Activated CD8-positive, alpha-beta memory T cell treated with anti-CD3 and anti-CD28 coated beads for 4 hours (primary cell): ENCODE measurements at places on chromosomes 16 and 17.

DNA sequence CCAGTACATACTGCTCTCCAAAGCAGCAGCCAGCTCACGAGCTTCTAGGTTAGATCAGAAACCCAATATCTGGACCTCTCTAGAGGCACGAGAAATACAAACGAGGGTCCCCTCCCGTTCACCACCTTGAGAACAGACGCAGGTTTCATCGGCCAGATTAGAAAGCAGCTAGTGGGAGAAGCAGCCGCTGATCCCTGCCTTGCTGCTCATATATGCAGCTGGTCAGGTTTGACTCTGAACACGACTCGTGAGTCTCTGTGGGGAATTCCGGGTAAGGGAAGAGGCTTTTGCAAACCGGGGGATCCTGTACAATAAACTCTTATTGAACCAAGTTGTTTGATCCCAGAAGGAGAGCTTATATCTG lies 1.6 kb downstream of the VAT1L start:
- DNase-seq, result no peak

DNA sequence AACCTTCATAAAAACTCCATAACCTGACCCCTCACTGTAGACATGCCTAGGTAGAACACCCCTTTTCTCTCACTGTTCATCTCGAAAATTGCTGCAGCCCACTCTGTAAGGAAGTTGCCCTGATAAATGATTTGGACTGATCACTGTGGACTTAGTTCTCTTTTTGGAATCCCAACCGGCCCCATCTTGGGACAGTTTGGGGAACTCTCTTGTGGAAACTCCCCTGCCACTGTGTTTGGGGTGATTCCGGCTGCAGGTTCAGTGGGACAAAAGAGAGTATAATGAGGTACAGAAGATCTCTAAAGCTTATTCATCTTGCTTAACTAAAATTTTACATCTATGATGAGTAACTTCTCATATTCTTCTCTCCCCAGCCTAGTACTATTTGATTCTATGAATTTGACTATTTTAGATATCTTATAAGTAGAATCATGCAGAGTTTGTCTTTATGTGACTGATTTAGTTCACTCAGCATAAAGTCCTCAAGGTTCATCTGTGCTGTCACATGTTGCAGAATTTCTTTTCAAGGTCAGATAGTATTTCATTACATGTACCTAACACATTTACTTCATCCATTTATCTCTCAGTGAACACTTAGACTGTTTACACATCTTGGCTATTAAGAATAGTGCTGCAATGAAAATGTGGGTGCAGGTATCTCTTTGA lies 84.9 kb downstream of the ABCA8 start:
- DNase-seq, result no peak

- no peak for DNase-seq
Measured at GRCh38 chr17:178292-179065, 3.0 kb downstream of the DOC2B start.

- DNase-seq, result no peak
Measured at GRCh38 chr16:22670044-22670536, 143.9 kb upstream of the HS3ST2 start.

GRCh38 chr17:63116967-63117830 lies 151.2 kb downstream of the TANC2 start:
- DNase-seq, result no peak
